GM23248 (cell line): ENCODE measurements at places on chromosomes 1 and 21. TPM values are rescaled to one million over a fixed set of nuclear protein-coding genes. Genes with fewer than 3 reads are reported as not detected.

The ABCA4 gene
- 0.63 and 3.7 TPM in 2 replicates for total RNA-seq

The SYTL1 gene
- total RNA-seq, result not detected in 2 replicates

The GBP4 gene
- total RNA-seq, result not detected in 2 replicates

The MYOC gene
- total RNA-seq, result not detected in 2 replicates

The XCL2 gene
- not detected in 2 replicates for total RNA-seq

The POU3F1 gene
- not detected in 2 replicates for total RNA-seq

The KRTAP21-2 gene
- total RNA-seq, result not detected in 2 replicates

The GPA33 gene
- not detected in 2 replicates for total RNA-seq

The POU2F1 gene
- total RNA-seq, result 2.3 and 3.4 TPM in 2 replicates

The C1orf74 gene
- 2.1 and 2.3 TPM in 2 replicates for total RNA-seq

The FCRL2 gene
- not detected in 2 replicates for total RNA-seq

The MYOG gene
- total RNA-seq, result not detected in 2 replicates

GRCh38 chr1:16440131-16440469 is 424 bp upstream of the NECAP2 start:
- no peak for DNase-seq
- H3K27ac ChIP-seq, result peak overlapping the region; percentile 15; the same call in 1 of the 2 replicates
- H3K36me3 ChIP-seq, result peaks cover 11% of the 10 kb centered on the region; the same call in 1 of the 2 replicates
- H3K27me3 ChIP-seq, result no peaks in the 10 kb centered on the region

GRCh38 chr1:78370779-78371482 is 119.8 kb upstream of the PTGFR start:
- H3K27ac ChIP-seq, result peak overlapping the region; percentile 84
- no peak overlapping the region for H3K4me3 ChIP-seq
- peak; percentile 92 for DNase-seq
- no peaks in the 10 kb centered on the region for H3K36me3 ChIP-seq
- H3K4me1 ChIP-seq, result peaks cover 26% of the 10 kb centered on the region

- no peaks in the 10 kb centered on the region for H3K36me3 ChIP-seq
- no peaks in the 10 kb centered on the region for H3K27me3 ChIP-seq
- no peak overlapping the region for H3K27ac ChIP-seq
- H3K4me1 ChIP-seq, result peaks cover 6% of the 10 kb centered on the region
Measured at GRCh38 chr1:62349470-62350233, 30.4 kb upstream of the KANK4 start.

- H3K36me3 ChIP-seq, result peaks cover 18% of the 10 kb centered on the region
- DNase-seq, result no peak
- H3K27me3 ChIP-seq, result no peaks in the 10 kb centered on the region
- no peak overlapping the region for H3K27ac ChIP-seq
- no peak overlapping the region for H3K4me3 ChIP-seq
Measured at GRCh38 chr1:180029524-180030135, 75.0 kb downstream of the CEP350 start.

GRCh38 chr1:68216089-68216772 is 16.1 kb downstream of the WLS start:
- peaks cover 20% of the 10 kb centered on the region for H3K4me1 ChIP-seq
- H3K4me3 ChIP-seq, result no peak overlapping the region
- no peak for DNase-seq
- no peaks in the 10 kb centered on the region for H3K36me3 ChIP-seq
- no peak overlapping the region for H3K27ac ChIP-seq

DNA sequence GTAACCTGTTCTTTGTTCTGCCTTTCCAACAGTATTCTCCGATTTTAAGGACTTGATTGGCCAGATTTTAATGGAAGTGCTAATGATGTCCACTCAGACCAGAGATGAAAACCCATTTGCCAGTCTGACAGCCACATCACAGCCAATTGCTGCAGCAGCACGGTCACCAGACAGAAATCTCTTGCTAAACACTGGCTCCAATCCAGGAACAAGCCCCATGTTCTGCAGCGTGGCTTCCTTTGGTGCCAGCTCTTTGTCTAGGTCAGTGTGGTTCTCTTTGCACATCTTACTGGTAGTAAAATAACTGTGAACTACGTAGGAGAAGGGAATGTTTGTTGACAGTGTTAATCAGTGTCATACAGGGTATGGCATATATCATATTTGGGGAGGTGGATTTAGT is 72.7 kb downstream of the UBE4B start:
- no peak overlapping the region for H3K27ac ChIP-seq
- no peak for DNase-seq
- no peaks in the 10 kb centered on the region for H3K27me3 ChIP-seq
- no peak overlapping the region for H3K4me3 ChIP-seq
- peaks cover 19% of the 10 kb centered on the region for H3K4me1 ChIP-seq
- peaks cover 22% of the 10 kb centered on the region; the same call in 1 of the 2 replicates for H3K36me3 ChIP-seq

DNA sequence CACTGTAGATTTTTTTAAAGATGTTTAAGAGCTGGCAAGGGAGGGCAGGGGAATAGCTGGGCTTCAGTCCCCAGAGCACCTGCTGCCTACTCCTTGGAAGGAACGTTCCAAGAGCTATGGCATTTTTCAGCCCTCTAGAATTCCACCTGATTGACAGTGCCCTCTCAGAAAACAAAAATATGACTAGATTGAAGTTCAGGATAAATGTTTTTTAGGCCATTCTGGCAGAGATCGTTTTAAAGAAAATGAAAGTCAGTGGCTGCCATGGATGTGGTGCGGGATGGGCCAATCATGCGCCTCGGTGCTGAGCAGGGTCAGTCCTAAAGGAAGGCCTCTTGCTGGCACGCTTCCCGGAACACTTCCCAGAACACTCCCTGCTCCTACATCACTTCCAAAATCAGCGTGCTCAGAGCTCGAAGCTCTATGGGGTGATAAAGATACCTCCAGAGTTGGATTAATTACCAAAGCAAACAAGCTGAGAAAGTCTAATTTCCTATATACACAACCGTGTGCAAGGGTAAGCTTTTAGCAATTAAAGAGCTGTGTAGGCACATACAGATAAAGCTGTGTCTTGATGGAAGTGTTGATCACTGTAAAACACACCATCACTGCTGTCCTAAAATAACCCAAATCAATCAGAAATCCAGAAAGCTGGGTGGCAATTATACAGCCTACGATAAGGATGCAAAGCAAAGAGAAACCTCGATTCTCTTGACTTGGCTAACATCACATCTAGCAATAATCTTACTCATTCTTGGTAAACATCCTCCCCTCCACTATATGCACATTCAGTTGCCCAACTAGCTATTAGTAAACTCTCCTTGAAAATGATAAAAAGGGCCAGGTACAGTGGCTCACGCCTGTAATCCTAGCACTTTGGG is 34.6 kb downstream of the TGFBR3 start:
- H3K27me3 ChIP-seq, result no peaks in the 10 kb centered on the region
- H3K4me3 ChIP-seq, result peak overlapping the region; percentile 63
- no peaks in the 10 kb centered on the region for H3K36me3 ChIP-seq

- no peaks in the 10 kb centered on the region for H3K27me3 ChIP-seq
- H3K36me3 ChIP-seq, result no peaks in the 10 kb centered on the region
- H3K4me1 ChIP-seq, result peaks cover 9% of the 10 kb centered on the region
- DNase-seq, result no peak
- H3K4me3 ChIP-seq, result no peak overlapping the region
Measured at GRCh38 chr1:205274041-205274691, 46.4 kb downstream of the TMCC2 start.

DNA sequence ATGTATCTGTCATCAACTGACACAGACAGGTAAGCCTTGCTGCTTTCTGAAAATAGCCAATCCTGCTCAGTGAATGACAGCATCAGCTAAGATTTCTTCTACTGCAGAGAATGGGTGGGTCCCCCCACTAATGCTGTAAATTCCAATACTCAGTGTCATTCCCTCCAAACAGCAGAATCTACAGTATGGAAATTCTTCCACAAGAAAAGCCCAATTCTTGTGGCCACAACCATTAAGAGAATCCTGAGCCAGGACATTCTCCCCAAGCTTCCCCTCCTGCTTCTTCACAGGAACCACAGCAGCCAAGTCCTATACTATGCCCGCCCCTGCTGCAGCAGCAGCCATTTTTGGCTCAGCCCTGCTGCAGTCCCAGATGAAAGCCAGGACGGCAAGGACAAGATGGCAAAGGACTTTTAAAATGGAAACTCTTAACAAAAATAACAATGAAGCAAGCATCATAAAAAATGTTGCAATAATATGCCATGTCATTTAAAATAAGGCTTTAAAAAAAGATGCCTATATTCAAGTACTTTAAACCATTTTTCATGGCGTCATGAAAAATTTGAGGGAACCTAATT is 26.8 kb downstream of the EIF4G3 start:
- peak overlapping the region; percentile 97 for H3K27ac ChIP-seq
- peaks cover 44% of the 10 kb centered on the region for H3K4me1 ChIP-seq
- peak overlapping the region; percentile 50 for H3K4me3 ChIP-seq

- H3K4me1 ChIP-seq, result no peaks in the 10 kb centered on the region
- H3K4me3 ChIP-seq, result no peak overlapping the region
- H3K27ac ChIP-seq, result no peak overlapping the region
- no peaks in the 10 kb centered on the region for H3K36me3 ChIP-seq
- no peaks in the 10 kb centered on the region for H3K27me3 ChIP-seq
Measured at GRCh38 chr1:42992054-42992571, 33.4 kb upstream of the SLC2A1 start.

DNA sequence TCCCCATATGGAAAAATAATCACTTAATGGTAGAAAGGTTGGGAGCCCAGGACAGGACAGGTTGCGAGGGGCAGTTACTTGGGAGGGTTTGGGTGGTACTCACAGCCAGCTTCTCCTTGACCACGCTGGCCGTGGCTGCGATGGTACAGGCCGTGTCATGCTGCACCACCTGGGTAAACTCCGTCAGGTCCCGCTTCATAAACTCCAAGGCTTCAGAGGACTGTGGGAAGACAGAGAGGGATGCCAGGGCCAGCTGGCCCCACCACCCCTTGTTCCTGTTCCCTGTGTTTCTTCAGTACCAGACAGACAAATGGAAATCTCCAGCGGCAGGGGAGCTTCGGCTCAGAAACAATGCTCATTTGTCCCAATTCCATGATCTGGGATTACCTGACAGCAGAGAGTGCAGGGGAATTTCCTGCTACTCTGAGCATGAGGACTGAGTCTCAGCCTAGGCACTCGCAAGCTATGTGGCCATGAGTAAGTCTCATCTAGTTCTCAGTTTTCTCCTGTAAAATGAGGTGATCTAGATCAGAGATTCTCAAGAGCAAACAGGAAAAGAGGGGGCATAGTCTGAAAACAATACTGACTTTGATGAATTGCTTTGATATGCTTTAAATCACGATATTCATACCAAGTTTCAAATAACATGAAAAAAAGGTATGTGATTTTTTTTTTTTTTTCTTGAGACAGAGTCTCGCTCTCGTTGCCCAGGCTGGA is 7.4 kb downstream of the BSDC1 start:
- H3K27ac ChIP-seq, result no peak overlapping the region
- peaks cover 48% of the 10 kb centered on the region for H3K36me3 ChIP-seq
- no peaks in the 10 kb centered on the region for H3K4me1 ChIP-seq
- no peak overlapping the region for H3K4me3 ChIP-seq

GRCh38 chr1:55195521-55196233 is 19.5 kb downstream of the USP24 start:
- no peak overlapping the region for H3K4me3 ChIP-seq
- H3K27me3 ChIP-seq, result no peaks in the 10 kb centered on the region
- H3K27ac ChIP-seq, result peak overlapping the region; percentile 10; the same call in 1 of the 2 replicates
- no peaks in the 10 kb centered on the region for H3K36me3 ChIP-seq
- peak; percentile 69 for DNase-seq

DNA sequence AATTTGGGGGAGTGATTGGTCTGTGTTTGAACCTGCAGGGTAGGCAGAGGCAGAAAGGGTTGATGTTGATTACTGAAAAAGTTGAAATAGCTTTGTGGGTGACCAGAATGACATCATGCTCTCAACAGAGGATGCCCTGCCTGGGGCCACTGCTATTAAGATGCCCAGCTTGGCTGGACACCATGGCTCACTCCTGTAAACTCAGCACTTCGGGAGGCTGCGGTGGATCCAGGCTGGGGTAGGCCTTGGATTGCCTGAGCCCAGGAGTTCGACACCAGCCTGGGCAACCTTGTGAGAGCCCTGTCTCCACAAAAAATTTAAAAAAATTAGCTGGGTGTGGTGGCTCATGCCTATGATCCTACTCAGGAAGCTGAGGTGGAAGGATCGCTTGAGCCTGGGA is 42.8 kb upstream of the CACNA1E start:
- no peaks in the 10 kb centered on the region for H3K36me3 ChIP-seq
- no peak for DNase-seq
- no peak overlapping the region for H3K27ac ChIP-seq
- no peak overlapping the region for H3K4me3 ChIP-seq

- H3K27ac ChIP-seq, result no peak overlapping the region
- peaks cover 41% of the 10 kb centered on the region for H3K4me1 ChIP-seq
- H3K27me3 ChIP-seq, result no peaks in the 10 kb centered on the region
- H3K4me3 ChIP-seq, result no peak overlapping the region
- DNase-seq, result no peak
Measured at GRCh38 chr1:51638350-51638749, 21.5 kb downstream of the OSBPL9 start.

GRCh38 chr21:43874085-43874805 is 9.2 kb downstream of the AGPAT3 start:
- no peaks in the 10 kb centered on the region for H3K27me3 ChIP-seq
- no peak overlapping the region for H3K27ac ChIP-seq
- no peak for DNase-seq
- H3K36me3 ChIP-seq, result 0 out of 2 replicates have a peak, but pooled peaks cover 4% of the 10 kb centered on the region

DNA sequence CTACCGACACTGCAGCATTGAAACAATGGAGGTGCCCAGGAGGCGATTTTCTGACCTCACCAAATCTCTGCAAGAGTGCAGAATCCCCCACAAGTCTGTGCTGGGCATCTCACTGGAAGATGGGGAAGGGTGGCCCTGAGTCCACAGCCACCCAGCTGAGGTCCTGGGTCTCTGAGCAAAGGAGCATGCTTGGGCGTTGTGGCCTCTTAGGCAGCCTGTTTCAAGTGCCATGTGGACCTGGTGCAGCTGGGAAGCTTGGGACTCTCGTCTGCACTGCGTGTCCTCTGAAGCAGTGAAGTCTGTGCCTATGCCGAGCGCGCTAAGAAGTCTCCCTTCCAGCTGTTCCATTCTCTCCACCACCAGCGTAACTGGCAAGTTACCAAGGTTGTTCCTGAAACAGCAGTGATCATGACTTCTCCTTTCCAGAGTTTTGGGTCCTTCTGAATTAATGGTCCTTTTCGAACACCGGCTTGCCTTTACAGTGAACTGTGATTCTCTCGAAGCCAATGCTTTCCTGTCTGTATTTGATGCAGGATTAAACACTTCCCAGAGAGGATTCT is 5.0 kb upstream of the PLA2G2C start:
- H3K4me1 ChIP-seq, result peaks cover 6% of the 10 kb centered on the region
- no peak overlapping the region for H3K27ac ChIP-seq
- DNase-seq, result no peak
- no peaks in the 10 kb centered on the region for H3K36me3 ChIP-seq
- no peak overlapping the region for H3K4me3 ChIP-seq
- peaks cover 60% of the 10 kb centered on the region for H3K27me3 ChIP-seq

DNA sequence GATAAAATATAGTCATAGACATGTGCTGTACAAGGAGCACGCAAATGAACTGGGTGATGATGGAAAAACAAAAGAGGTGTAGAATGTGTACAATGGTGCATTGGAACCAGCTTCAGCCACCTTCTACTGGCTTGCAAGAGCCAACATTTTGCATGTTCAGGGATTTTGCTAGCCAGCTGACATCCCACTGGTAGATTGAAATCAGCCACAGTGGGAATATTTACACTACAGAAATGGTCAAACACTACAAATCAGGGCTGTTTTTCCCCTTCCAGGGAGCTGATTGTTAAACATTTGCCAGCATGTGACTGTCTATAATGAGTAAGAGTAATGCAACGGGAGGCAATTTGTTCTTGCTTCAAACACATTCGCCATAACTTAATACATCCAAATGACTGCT is 23.2 kb downstream of the PMVK start:
- no peaks in the 10 kb centered on the region for H3K4me1 ChIP-seq
- H3K4me3 ChIP-seq, result no peak overlapping the region
- no peak overlapping the region for H3K27ac ChIP-seq
- no peak for DNase-seq
